HuH-7.5 (cell line): ENCODE measurements at places on chromosomes 6 and 20.

DNA sequence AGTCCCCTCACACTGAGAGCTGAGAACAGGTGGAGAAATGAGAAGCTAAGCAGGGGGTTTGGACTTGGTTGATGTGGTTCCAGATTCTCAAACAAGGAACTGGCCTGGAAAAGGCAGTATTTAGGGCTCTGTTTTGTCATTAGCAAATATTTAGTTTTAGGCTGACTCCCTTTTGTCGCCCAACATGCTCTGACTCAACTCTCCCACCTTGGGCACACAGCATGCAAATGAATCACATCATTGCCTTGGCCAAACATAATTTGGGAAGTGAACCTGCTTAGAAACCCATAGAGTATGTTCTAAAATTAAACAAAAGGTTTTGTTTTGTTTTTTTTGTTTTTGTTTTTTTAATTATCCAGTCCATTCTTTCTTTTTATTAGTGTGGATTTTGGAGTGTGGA lies 9.5 kb upstream of the UQCC2 start:
- DNase-seq = no peak

DNA sequence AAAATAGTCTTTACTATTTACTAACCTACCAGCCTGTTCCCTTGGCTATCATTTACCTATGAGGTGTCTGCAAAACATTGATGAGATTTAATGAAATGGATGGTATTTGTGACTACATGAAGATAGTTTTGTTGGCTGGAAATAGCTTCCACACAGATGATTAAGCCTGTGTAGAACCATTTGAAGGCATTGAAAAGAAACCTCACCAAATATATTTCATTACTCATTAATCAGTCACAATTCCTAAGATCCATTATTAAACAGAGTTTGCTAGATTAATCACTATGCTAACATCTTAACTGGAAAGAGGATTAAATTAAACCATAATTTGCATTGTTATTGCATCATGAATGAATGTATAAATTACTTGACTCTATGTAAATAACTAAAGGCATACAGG lies 560.3 kb downstream of the BMP2 start:
- DNase-seq = no peak

GRCh38 chr6:81750200-81750599 lies 2.3 kb downstream of the TENT5A start:
- DNase-seq = no peak

GRCh38 chr6:44043479-44044153 lies 83.6 kb downstream of the MRPL14 start:
- DNase-seq = peak; percentile 40

GRCh38 chr6:104525677-104526322 lies 333.9 kb downstream of the HACE1 start:
- peak; percentile 40 for DNase-seq

GRCh38 chr6:163954088-163954775 lies 539.7 kb downstream of the QKI start:
- no peak for DNase-seq

GRCh38 chr6:31308845-31309175 lies 36.9 kb upstream of the HLA-C start:
- no peak for DNase-seq

DNA sequence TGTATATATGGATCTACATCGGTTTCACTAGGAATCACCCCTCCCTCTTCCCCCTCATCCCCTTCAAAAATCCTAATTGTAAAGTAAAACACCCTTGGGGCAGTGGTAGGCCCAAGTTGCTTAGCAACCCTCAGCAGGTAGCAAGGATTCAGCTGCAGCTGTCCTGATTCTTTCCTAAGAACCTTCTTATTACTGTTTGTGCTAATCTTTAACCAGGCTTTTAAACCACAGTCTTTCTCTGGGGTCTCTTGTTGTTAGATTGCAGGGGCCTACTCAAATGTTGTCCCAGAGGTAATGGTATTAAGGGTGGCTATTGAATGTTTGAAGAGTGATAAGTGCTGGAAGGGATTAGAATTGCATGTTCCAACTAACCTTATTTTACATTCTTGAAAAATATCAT lies 46.4 kb downstream of the PRL start:
- no peak for DNase-seq

- no peak for DNase-seq
Observed at GRCh38 chr6:161351858-161352257, 78.0 kb upstream of the AGPAT4 start.

DNA sequence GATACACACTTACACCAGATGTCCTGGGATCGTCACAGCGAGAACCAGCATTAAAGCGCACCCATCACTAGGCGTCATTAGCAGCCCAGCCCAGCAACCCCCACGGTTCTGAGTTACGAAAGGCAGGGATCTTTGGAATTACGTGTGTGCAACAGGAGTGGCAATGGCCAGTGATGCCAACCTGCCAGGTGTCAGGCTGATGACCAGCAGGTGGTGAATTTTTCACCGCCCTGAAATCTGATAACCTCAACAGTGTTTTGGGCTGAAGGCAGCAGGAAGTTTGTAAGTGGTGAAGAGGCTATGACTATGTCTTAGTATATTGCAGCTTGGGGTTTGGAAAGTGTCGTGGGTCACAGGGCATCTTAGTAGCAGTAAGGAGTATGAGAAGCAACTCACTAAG lies 166.1 kb downstream of the TMEM242 start:
- DNase-seq = no peak

DNA sequence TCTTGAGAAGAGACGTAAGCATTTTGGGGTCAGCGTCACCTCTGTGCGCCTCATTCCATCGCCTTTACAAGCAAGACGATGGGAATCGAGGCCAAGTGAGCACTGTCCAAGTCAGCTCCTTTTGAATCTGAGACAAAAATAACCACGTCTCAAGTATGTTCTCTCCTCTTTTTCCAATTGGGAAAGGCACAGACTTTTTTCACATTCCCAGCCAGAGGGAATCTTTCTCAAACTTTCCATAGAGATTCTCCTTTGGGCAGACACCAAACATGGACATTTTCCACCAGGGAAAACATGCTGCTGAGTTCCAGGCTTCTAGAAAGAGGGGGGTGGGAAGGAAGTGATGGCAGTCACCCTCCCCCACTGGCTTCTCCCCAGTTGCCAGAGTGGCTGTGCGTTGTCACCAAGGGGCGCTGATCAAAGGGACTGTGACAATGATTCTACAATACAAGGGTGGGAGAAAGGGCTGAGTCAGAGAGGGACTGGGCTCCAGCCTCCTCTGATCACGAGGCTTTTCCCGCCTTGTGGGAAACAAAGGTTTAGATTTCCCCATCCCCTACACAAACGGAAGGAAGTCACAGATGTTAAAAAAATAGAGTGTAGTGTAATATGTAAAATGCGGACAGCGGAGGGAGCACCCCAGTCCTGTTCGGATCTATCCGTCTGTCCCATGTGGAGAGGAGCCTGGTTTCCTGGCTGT lies 281.9 kb upstream of the RNF24 start:
- no peak for DNase-seq
